ENCODE measurements at places on chromosomes 3 and 15. TPM values are rescaled to one million over a fixed set of nuclear protein-coding genes. Genes with fewer than 3 reads are reported as not detected.

Gene MYZAP
- total RNA-seq, result 1.1 TPM

DNA sequence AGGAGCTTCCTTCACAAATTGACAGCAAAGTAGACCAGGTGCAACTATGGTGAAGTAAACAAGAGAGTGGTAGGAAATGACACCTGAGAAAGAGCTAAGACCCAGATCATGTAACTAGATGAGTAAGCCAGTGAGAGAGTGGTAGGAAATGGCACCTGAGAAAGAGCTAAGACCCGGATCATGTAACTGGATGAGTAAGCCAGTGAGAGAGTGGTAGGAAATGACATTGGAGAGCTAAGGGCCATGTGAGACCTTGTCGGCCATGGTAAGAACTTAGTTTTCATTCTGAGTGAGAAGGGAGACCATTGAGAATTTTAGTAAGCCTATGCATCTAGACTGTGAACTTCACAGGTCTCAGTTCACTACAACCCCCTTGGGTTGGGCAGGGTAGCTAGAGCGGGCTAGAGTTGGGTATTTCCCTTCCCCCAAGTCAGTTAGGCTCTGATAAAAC, 5.4 kb upstream of the SENP7 start:
- no peak overlapping the region for H3K27ac ChIP-seq
- H3K27me3 ChIP-seq, result no peaks in the 10 kb centered on the region
- peaks cover 7% of the 10 kb centered on the region for H3K4me1 ChIP-seq
- H3K36me3 ChIP-seq, result no peaks in the 10 kb centered on the region
- no peak for DNase-seq

- H3K27me3 ChIP-seq, result no peaks in the 10 kb centered on the region
- no peak overlapping the region for H3K4me3 ChIP-seq
- no peak overlapping the region for H3K27ac ChIP-seq
- H3K4me1 ChIP-seq, result no peaks in the 10 kb centered on the region
These were observed 32.5 kb downstream of the MRPS25 start for GRCh38 chr3:15032650-15033049.

DNA sequence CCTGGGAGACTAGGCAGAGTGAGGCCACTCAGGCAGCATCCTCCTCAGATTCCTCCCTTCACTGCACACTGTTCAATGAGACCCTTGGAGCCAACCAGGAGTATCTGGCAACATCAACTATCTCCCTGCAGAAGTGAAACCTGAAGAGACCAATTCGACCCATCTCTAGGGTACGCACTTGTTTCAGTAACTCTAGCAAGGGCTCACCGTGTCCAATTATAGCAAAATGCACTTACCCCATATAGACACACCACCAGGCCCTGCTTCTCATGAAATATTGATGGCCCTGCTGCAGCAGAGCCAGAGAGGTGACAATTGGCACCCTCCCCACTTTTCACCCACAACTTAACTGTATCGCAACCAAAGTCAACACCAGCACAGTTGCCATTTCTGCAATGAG, 196.1 kb upstream of the IGF1R start:
- no peak overlapping the region for H3K27ac ChIP-seq
- no peak for DNase-seq
- H3K27me3 ChIP-seq, result peaks cover 5% of the 10 kb centered on the region
- no peaks in the 10 kb centered on the region for H3K36me3 ChIP-seq
- H3K4me3 ChIP-seq, result no peak overlapping the region

GRCh38 chr15:57296473-57297162, 79.7 kb upstream of the CGNL1 start:
- no peak overlapping the region for H3K27ac ChIP-seq
- no peaks in the 10 kb centered on the region for H3K36me3 ChIP-seq
- H3K4me1 ChIP-seq, result no peaks in the 10 kb centered on the region
- H3K27me3 ChIP-seq, result no peaks in the 10 kb centered on the region
- no peak for DNase-seq
